ENCODE measurements at places on chromosomes 13 and 19. TPM values are rescaled to one million over a fixed set of nuclear protein-coding genes. Genes with fewer than 3 reads are reported as not detected.

The ZNF229 gene
- 15.2 TPM for total RNA-seq

The SLC10A2 gene
- not detected for total RNA-seq

The LILRB3 gene
- total RNA-seq: not detected

The PLPPR3 gene
- 2.5 TPM for total RNA-seq

The FFAR1 gene
- total RNA-seq: not detected

The SHD gene
- not detected for total RNA-seq

The ZNF599 gene
- 9.5 TPM for total RNA-seq

All from smooth muscle cell of trachea (primary cell).